NCI-H774 (cell line): ENCODE measurements at places on chromosomes 6 and 20.

- DNase-seq, result no peak
Observed at GRCh38 chr20:40565001-40565681, 123.9 kb downstream of the MAFB start.

- no peak for DNase-seq
Observed at GRCh38 chr6:93323630-93324029, 95.7 kb downstream of the EPHA7 start.

DNA sequence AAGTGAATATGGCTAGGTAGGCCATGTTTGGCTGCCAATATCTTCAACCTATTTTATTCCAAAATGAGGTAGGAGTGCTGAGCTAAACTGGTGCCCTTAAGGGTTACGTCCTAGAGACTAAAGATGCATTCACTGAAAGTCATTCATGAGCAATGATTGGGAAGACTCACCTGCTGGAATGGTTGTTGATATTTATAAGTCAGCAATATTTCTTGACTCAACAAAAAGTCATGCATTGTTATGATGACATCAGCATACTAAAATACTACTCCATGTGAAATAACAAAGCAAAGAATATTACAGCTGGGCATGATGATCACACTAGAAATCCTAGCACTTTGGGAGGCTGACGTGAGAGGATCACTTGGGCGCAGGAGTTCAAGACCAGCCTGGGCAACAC, 17.6 kb upstream of the NUP153 start:
- DNase-seq, result no peak

DNA sequence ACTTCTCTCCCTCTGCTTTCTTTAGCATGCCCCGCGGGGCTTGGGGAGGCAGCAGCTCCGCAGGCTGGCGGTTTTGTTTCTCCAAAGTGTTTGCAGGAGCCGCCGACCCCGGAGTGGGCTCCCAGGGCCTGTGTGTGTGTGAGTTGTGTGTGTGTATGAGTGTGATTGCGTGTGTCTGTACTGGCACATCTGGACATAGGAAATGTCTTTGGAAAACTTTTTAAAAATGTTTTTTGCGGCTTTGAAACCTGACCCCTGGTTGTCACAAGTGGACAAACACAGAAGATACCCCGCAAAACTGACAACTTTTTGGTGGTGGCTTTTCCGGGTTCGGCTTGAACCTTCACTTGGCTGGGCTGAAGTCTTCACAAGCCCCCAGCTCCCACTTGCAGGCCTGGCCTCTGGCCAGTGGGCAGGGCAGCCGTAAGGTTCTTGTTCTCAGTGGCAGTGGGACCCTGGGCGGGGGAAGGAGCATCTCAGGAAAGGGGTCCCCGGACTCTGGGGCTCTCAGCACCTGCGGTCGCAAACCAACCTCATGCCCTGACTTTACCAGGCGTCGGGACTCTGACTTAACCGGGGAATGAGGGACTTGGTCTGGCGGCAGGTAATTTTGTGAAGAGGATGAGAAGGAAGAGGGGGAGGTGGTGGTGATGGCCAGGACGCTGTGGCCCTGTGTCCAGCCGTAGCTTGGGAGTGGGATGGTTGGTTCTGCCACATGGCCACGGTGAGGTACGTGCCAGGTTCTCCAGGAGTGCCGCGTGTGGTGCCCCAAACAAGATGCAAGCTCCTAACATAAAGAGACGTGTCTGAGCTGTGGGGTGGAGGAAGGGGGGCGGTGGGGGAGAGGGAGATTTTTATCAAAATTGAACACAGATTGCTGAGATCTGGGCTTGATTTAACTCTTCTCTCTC, 619 bp downstream of the DAAM2 start:
- DNase-seq, result no peak

GRCh38 chr6:162151021-162151665, 576.4 kb downstream of the PRKN start:
- no peak for DNase-seq

GRCh38 chr20:57260934-57261333, 5.5 kb downstream of the BMP7 start:
- no peak for DNase-seq

DNA sequence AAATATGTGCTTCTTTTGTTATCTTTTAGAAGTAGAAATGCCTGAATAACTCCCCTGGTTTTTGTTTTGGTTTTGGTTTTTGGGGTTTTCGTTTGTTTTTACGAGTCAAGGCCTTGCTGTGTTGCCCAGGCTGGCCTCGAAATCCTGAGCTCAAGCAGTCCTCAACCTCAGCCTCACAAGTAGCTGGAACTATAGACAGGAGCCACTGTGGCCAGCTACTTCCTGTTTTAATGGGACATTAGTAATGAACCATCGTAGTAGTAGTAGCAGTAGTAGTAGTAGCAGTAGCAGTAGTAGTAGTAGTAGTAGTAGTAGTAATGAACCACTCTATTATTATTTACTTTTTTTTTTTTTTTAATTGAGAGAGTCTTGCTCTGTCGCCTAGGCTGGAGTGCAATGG, 66.0 kb downstream of the UBR2 start:
- DNase-seq, result no peak

GRCh38 chr6:20479526-20479925, 54.7 kb upstream of the CDKAL1 start:
- no peak for DNase-seq

GRCh38 chr6:25872814-25873213, 1.2 kb downstream of the SLC17A3 start:
- no peak for DNase-seq

DNA sequence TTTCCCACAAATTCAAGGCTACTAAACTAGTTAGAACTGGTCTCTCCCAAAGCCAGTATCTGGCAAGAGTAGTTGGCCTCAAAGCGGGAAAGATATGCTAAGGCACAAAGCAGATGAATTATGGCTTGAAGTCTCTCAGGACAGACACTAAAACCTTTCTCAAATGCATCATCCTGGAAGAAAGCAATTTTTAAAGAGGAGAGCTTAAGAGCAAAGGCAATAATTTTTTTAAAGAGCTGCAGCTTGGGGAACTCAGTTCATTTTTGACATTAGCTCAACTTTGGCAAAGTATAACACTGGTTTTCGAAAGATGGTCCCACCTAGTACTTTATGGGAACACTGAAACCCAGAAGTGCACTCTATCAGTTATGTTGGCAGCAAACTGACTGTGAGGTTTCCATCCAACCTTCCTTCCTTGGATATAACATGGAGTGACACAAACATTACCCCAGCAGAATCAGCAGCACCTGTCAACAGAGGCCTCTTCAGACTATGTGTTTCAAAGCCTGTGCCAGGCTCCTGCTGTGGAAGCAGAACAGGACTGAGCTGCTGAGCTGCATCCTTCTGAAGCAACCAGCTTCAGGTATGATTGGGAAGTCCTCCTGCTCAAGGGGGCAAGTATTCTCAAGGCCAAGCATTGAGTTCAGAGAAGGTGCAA, 852.3 kb upstream of the HS3ST5 start:
- peak; percentile 70 for DNase-seq
